ENCODE measurements at places on chromosomes 16 and 17.

- no peak for DNase-seq
These were observed 7.2 kb downstream of the ALDH3A1 start for GRCh38 chr17:19740933-19741332.

- no peak for DNase-seq
These were observed 4.9 kb downstream of the CSF3 start for GRCh38 chr17:40020146-40020545.

DNA sequence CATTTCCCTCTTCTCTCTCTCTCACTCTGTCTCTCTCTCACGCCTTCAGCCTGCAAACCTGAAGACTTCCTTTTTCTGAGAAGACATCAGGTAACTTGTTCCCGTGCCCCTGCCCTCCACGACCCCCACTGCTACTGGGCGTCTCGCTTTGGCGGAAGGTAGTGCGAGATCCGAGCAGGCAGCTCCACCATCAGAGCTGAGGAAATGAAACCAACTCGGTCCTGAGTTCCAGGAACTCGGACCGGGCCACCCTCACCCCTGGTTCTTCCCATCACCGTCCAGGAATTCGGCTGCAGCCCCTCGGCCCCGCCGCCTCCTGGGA, 585 bp downstream of the MLKL start:
- no peak for DNase-seq

DNA sequence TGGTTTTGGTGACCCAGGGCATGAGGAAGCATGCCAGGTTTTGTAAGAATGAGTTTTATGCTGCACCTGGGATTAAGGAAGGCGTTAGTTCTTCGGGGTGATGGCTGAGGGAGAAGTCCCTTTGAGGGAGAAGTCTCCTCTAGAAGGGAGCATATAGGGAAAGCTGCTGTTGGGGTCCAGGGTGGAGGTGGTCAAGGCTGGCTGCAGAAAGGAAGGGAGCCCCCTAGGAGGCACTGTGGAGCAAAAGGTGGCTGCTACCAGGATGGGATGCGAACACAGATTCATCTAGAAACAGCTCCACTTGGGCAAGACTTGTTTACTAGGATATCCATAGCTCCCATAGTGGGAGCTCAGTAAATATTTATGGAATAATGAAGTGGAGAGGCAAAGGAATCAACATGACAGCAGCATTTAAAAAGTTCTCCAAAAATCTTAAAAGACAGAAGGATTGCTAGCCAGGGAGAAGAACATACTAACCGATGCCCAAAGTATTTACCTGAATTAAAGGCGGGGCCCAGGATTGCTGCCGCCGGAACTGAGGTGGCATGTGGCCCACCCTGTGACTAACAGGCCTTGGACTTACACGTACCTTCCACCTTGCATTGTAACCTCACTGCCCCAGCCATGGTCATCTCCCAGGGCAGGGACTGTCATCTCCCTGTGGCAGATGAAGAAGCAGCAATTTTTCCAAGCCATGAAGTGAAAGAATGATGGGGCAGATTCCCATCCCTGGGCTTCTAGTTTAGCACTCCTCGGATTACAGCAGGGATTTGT, 7.1 kb upstream of the LPCAT2 start:
- DNase-seq, result no peak

- no peak for DNase-seq
These were observed 40.8 kb upstream of the ENDOV start for GRCh38 chr17:80374039-80374731.

DNA sequence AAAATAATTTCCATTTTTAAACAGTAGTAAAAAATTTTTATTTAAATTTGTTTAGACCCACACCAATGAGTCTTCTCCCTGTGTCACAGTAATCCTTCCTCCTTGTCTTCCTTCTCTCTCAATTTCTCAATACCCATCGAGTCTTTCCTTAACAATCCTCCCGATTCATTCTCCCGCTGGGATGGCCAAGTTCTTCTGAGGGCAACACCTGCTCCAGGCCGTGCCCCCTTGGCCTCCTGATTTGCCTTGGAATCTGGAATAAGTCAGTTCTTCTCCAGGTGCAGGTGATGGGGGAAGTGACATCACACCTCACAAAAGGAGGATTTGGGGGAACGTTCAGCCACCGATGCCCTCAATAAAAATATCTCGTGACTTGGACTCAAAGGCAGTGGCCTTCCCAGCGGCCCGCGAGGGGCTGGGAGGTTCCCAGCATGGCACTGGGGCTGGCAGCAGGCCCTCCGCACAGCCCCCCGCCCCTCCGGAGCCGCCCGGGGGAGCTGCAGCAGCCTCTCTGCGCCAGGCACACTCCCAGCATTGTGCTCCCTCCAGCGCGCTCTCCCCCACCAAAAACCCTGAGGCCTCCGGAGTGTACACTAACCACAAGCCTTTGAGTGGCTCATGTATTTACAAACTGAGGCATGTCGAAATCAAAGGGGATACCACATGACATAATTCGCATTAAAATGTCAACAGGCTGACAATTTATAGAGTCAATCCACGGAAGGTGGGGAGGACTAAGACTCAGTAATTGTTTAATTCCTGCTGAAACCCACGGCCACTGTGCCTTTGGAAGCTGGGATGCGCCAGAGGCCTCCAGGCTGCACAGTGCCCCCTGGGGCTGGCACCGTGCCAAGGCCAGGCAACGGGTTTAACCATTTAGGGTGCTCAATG, 120.5 kb downstream of the ZFHX3 start:
- DNase-seq, result peak; percentile 78

DNA sequence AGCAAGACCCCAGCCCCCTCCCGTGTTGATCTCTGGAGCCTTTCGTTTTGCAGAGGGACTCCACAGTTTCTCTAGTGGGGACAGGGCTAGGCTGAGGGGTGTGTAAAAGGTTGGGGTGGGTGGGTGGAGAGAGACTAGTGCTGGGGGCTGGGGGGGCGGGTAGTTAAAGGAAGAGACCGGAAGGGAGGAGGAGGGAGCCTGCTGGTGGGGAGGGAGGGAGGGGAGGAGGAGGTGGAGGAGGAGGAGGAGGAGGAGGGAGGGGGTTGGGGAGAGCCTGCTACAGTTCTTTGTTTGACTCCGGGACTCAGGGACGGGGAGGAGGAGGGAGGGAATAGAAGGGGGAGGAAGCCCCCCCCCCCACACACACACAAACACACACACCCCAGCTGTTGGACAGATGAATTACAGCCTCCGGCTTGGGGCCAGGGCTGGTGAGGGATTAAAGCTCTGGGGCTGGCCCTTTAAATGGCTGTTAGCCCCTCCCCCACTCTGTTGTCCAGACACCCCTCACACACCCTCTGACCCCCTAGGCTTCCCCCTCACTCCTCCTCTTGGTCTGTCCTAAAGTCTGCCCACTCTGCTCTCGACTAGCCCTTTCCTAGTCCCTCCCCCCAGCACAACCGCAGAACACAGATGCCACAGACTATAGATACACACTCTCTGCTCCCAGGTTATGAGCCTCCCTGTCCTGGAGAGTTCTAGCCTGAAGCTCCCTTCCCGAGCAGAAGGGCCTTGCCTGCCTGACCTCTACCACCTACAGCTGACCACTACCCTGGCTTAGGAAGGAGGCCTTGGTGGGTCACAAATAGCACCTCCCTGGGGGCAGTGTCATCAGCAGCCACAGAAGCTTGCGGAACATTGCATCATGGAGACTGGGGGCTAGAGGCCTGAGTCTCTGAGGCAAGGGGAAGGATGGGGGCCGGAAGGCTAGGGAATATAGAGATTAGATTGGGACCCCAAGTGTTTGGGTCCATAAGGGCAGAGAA, 4.4 kb downstream of the KDM6B start:
- DNase-seq, result no peak

DNA sequence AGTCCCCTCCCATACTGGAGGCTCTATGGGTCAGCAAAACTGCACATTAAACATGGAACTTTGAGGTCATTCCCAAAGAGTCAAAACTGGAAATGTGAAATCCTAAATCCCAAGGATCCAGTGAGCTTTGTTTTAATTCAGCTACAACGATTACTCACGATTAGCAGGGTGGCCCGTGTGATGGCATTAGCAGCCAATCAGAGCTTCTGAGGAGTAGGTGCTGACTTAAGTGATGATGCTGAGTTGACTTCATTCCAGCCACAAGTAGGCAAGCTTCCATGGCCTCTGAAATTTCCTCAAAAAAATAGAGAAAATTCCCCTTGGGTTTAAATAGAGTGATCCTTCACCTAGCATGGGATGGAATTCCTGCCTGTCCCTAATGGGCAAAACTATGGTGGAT, 28.1 kb upstream of the BEAN1 start:
- DNase-seq, result no peak

DNA sequence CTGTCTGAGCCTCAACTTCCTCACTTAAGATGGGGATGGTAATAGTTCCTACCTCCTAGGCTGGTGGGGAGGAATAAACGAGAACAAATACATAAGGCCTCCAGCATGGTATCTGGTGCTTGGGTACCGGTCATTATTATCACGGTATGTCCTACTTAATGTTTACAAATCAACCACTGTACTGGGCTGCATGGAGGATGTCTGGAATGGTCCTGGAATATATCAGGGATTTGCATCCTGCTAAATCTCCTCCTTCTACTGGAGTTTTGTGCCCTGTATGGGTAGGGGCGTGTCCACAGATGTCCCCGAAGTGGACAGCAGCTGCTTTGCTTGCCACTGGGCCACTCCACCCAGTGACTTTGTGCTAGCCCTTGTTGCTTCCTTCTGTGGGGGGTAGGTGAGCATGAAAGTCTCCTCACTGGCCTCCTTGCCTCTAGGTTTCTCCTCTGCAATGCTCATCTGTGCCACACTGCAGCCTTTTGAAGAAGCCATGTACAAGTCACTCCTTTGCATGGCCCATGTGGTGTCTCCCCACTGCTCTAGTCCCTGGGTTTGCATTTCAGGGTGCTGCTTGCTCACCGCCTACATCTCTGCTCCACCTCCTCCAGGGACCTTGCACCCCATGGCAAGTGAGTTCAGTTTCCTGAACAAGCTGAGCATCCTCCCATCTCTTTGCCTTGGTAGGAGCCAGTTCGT, 2.2 kb upstream of the CMIP start:
- DNase-seq, result no peak

DNA sequence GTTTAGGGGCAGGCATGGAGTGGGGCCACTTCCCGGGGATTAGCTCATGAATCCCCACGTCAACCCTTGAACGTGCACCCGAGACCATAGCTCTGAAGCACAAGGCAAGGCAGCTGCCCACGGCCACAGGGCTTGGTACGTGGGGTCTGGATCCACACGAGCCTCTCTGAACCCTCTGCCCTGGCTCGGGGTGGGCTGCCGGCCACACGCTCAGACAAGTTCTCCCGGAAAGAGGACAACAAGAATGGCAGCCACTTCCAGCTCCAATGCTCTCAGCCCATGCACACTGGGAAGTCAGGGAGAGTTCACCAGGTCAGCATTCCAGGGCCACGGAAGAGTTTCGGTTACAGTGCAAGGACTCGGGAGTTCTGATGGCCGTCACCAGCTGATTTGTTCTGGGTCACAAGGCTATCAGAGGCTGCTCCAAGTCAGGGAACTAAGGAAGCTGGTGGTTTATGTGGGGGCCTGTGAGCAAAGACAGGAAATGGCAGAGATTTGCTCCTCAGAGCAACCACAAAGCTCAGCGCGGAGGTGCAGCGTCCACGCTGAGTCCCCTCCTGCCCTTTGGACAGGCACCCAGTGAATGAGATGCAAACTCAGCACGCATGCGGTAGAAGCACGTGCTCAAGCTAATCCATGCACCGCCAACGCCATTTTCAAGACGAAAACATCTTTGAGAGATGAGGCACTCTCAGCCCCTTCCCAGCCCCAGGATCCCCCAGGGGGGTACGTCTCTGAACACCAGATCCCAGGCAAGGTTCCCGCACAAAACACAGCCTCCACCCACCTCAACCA, 356.4 kb downstream of the FOXL1 start:
- no peak for DNase-seq

GRCh38 chr17:20173091-20173490, 163.9 kb downstream of the SPECC1 start:
- no peak for DNase-seq

GRCh38 chr17:8419305-8419704, 16.4 kb upstream of the NDEL1 start:
- no peak for DNase-seq

- DNase-seq, result no peak
These were observed 19.8 kb downstream of the NPTX1 start for GRCh38 chr17:80456465-80457235.

GRCh38 chr16:58809213-58809612, 75.1 kb upstream of the GOT2 start:
- no peak for DNase-seq

All from AG04450 (cell line).